ENCODE measurements at places on chromosomes 5 and 9.

- DNase-seq, result no peak
Measured at GRCh38 chr5:153957205-153957604, 81.5 kb downstream of the FAM114A2 start.

GRCh38 chr5:83151821-83152220 is 74.5 kb downstream of the XRCC4 start:
- no peak for DNase-seq

DNA sequence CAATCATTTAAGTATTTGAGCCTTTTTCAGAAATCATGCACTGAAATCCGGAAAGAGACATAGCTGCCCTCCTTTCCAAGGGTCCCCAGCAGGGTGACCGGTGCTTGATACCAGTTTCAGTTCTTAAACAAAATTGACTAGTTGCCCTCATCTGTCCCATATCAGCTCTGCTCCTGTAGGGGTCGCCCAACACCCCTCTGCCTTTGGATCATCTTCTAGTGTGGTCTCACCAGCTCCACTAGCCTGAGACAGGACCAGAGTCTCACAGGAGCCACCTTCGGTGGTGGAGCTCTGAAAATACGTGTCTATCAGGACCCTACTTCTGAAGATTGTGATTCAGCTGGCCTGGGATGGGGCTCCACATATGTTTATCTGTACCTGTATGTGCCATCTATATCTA is 428.2 kb downstream of the ENC1 start:
- DNase-seq, result no peak

DNA sequence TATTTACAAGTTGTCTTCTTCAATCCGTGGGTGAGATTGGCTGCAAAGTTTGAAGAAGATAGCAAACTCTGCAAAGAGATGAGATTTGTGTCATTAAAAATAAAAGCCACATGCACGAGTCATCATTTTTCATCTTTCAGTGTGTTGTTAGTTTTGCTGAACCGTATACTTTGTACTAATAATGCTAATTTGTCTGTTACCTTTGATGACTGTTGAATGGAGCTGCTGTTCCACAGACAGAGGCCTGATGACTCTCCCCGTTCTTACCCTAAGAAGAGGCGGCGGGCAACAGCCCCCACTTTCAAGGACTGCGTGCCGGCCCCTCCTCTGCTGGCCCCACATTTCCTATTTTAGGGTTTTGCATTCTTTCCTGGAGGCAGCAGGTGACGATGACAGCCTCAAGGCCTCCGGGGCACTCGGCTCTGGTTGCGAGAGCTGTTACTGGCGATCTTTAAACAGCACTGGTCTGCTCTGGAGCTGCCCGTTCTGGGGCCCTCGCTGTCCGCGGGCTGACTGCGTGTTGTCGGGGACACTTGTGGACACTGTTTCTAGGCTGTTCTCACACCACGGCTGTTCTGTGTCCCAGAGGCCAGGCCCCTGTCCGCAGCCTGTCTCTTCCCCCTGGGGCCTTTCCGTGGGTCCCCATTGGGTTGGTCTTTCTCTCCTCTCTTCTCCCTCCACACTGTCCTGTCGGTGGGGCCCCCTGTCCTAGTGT is 35.1 kb downstream of the NDUFS6 start:
- no peak for DNase-seq

GRCh38 chr5:145465474-145466263 is 369.5 kb downstream of the PRELID2 start:
- DNase-seq, result no peak

GRCh38 chr5:94391996-94392395 is 226.4 kb downstream of the KIAA0825 start:
- no peak for DNase-seq

DNA sequence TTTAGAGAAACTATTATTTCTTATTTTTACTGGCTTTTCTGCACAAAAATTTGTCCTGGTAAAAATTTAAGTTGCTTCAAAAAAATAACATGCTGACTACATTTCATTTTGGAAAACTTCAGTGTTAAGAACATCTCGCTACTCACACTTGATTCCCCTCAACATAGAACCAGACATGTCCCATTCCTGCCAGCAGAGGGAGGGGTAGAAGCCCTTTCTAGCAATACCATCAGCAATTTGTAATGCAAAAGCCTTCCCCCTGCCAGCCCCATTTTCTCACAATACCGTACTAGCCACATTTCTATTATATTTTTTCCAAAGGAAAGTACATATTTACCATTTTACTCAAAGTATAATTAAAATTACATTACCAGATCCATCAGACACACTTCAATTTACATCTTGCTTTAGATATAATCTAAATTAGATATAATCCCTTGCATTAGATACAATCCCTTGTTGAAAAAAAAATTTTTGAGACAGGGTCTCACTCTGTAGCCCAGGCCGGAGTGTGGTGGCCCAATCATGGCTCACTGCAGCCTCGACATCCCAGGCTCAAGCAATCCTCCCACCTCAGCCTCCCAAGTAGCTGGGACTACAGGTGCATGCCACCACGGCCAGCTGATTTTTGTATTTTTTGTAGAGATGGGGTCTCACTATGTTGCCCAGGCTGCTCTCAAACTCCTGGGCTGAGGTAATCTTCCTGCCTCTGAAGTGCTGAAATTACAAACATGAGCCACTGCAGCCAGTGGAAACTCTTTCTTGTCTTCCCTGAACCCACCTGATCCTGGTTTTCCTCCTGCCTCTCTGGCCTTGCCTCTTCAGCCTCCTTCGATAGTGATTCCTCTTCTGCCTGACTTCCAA is 39.6 kb upstream of the IDNK start:
- no peak for DNase-seq

DNA sequence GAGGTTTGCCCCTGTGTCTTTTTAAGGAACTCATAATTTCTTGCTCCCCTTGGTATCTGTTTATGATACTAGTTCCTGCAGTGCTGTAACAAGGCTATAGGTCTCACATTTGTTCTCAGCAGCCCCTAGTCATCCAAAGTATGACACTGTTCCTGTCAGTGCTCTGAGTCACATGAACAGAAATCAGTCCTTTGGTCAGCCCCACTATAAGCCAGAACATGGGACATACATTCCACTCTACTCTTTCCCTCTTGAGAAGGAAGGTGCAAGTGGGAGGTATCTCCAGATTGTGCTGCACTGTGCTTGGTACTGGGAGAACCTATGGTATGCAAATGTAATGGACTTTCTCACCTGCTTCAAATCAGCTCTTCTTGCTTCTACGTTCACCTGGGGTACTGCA is 87.0 kb downstream of the IARS1 start:
- DNase-seq, result no peak

GRCh38 chr9:25703701-25704357 is 25.6 kb upstream of the TUSC1 start:
- no peak for DNase-seq

- no peak for DNase-seq
Measured at GRCh38 chr5:149012350-149012749, 50.5 kb downstream of the SH3TC2 start.

- peak; percentile 40 for DNase-seq
Measured at GRCh38 chr9:129458155-129458661, 162.7 kb downstream of the C9orf50 start.

DNA sequence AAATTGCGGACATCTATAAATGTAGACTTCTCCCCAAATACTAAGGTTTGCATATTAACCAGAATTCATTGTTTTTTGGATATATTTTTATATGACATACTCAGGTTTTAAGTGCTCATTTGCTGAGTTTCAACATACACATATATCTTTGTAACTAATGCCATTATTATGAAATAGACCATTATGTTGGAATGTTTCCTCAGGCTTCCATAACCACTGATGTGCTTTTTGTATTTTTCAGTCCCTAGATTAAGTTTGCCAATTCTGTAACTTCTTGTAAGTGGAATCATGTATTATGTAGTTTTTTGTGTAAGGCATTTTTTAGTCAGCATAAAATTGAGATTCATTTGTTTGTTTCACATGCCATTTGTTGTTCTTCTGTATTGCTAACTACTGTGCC is 32.1 kb downstream of the HSPA4 start:
- DNase-seq, result no peak

DNA sequence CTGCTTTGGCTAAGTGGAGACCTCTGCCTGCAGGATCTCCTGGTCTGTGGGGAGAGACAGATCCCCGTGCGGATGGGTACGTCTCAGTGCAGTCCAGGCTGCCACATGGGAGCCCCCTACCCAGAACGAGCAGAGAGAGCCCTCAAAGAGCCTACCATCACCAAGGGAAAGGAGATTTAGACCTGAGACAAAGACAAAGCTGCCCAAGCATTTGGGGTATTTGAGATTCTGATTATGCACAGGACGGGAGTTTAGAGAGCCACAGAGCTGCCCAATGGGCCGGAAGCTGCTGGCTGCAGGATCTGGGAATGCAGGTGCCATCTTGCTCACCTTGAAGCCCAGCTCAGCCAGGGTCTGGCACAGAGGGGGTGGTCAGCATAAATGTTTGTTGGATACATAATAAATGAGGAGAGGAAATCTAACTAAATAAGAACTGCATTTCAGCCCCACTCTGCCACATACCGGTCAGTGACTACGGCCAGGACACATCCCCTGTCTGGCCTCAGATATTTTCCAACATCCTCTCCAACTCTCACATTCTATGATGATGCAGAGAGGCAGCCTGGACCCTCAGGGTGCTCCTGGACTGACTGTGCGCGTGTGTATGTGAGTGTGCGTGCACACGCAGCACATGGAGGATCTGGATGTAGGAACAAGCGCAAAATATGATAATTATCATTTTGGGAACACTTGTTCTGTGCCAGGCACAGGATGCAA is 157.8 kb downstream of the FGF18 start:
- no peak for DNase-seq

GRCh38 chr5:16914108-16914435 is 22.0 kb downstream of the MYO10 start:
- no peak for DNase-seq

GRCh38 chr5:34570721-34571676 is 85.1 kb upstream of the RAI14 start:
- no peak for DNase-seq

DNA sequence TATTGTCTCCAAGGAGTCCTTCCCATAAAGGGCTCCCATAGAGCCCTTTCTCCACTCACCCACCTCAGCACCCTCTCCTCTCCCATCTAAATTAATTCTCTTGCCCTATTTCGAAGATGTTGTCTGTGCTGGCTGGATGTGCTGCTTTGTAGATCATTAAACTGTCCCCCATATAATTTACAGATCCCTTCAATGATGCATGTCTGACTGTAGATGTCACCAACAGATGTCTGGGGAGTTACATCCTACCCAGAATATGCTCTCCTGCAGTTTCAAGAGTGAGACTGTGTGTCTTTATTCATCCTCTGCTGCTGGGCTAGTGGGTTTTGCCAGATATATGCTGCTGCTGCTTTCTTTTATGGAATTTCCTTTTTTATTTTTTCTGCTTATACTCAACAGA is 351.2 kb downstream of the MLLT3 start:
- DNase-seq, result no peak

- DNase-seq, result no peak
Measured at GRCh38 chr5:50873595-50874277, 207.3 kb downstream of the PARP8 start.

DNA sequence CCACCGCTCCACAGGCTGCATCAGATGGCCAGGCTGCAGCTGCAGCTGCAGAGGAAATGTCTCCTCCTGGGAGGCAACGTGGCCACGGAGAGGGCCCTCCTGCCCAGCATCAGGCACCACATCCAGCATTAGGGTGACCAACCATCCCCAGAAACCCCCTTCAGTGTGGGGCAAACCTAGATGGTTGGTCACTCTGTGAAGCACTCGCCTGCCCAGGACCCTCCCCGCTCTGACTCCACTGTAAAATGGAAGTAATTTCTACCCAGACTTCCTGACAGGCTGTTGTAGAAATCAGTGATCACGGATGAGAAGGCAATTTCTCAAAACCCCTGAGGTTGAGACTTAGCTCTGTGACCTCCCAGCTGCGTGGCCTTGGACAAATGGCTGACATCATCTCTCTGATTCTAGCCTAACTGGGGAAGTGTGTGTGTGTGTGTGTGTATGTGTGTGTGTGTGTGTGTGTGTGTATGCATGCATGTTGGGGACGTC is 31.6 kb downstream of the B4GALT1 start:
- DNase-seq, result no peak

DNA sequence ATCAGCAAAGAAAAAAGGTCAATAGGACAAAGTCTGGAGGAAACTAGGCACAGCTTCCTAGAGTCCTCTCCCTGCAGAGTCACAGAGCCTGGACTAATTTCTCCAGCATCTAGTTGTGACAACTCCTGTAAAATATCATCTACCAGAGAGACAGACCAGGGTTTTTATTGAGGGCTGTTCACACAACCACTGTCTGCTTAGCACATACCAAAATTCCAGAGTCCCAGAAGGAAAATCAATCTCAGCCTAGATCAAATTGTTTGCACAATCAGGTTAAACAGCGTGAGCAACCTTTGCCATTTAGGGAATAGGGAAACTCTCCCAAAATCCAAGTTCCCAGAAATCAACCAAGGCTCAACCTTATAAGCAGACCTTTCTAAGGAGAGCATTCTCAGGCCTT is 190.3 kb downstream of the SYK start:
- DNase-seq, result no peak

DNA sequence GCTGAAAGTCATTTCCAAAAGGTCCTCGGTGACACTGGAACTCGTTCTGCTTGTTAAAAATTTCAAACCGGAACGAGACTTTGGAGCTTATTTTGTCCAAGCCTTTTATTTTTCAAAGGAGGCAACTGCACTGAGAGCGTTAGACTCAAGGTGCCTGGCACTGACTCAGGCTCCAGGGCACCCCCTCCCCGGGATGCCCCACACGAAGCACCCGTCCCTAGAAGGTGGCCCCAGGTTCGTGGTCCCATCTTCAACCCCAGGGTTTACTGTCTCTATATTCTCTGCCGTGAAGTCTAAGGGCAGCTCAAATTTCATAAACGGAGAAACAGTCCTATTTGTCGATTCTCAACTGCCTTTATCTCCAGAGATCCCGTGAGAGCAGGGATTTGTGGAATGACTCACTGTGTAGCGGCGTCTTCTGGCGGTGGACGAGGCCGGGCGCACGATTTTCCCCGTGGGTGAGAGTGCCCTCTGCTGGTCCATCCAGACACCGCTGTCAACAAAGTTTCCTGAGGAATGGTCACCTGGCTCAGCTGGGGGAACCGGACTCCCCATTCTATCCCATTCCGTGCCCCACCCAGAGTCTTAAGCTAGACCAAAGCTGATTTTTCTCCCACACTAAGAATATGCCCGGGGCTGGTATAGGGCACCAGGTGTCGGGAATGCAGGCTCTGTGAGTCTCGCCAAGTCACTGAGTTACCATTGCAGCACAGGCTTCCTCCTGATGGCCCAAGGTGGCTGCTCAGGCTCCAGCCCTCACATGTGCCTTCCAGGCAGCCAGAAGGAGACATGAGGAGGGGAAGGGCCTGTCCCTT is 27.1 kb upstream of the SLC6A19 start:
- DNase-seq, result peak; percentile 23

DNA sequence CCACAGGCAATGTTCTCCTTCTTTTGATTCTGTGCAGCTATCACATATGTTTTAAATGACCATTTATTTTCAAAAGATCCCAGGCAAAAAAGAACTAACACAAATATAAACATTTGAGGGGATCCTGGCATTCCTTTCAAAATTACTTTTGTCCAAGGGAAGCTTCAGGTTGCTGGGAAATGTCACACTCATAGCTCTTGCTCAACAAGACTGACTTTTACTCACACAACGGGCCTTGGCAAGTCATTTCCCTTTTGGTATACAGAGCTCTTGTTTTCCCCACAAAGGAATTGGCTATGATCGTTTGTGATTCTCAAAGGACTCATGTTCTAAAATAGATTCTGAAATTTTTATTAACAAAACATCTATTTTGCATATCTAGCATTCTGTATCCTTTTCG is 4.5 kb upstream of the PALM2AKAP2 start:
- DNase-seq, result no peak

All from gastrocnemius medialis (tissue), 4 donors.